ENCODE measurements at places on chromosomes 2 and 18.

- no peak for DNase-seq
These were observed 32.7 kb upstream of the SOCS6 start for GRCh38 chr18:70256184-70256583.

- DNase-seq, result no peak
These were observed 149.1 kb downstream of the RHBDD1 start for GRCh38 chr2:226984750-226985582.

- peak; percentile 5 for DNase-seq
These were observed 221.6 kb downstream of the NR4A2 start for GRCh38 chr2:156110890-156111289.

DNA sequence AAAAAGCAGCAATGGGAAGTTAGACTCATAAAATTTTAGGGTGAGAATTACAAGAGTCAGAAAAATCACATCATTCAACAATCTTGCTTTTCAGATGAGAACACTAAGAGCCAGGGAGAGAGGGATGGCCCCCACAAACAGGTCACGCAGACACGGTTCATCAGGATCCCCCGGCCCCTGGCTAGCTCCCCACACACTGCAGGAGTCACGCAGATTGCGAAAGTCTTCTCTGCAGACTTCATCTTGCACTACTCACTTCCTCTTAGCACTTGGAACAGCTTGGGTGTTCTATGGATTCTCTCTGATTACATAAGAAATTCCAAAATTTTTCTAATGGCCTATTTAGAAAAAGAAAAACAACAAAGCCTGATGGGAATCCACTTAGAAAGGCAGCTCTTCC is 21.6 kb upstream of the SULT1C2 start:
- no peak for DNase-seq

- no peak for DNase-seq
These were observed 10.7 kb downstream of the CYRIA start for GRCh38 chr2:16654833-16655444.

DNA sequence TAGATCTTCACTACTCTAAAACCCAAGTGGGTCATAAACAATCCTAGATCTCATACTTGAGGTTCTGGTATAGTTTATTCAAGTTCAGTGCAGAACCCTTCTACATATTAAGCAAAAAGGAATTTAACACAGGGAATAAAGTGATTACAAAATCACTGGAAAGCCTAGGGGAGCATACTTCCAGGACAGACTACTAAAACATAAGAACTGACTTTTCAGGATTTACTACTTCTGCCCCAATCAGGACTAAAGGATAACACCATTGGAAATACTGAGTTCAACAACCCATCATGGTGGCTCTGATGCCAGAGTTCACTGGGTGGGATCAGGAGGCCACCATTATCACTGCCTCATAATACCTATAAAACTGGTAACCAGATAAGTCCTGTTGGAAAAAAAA is 123.6 kb downstream of the DNAH7 start:
- DNase-seq, result no peak

GRCh38 chr2:213934560-213934959 is 476.3 kb upstream of the VWC2L start:
- no peak for DNase-seq

- DNase-seq, result no peak
These were observed 248.5 kb downstream of the TPGS2 start for GRCh38 chr18:36580266-36580665.

- DNase-seq, result no peak
These were observed 34.0 kb downstream of the ST6GAL2 start for GRCh38 chr2:106851881-106852501.

DNA sequence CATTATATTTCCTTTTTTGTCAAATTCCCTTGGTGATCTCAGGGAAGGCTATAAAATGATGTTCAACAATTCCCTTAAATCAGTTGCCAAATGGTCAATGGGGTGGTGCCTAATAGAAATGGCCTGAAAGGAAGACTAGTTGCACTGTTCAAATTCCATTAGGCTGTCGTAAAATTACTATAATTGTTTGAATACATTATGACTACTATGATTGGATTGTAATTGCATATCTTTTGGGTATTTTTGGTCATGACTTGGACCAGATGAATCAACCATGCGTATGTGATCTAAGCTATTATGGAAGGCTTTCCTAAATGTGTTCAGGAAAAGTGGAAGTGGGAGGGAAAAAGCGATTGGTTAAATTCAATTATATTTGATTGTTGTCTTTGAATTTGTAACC is 41.3 kb upstream of the KCNE4 start:
- DNase-seq, result no peak

DNA sequence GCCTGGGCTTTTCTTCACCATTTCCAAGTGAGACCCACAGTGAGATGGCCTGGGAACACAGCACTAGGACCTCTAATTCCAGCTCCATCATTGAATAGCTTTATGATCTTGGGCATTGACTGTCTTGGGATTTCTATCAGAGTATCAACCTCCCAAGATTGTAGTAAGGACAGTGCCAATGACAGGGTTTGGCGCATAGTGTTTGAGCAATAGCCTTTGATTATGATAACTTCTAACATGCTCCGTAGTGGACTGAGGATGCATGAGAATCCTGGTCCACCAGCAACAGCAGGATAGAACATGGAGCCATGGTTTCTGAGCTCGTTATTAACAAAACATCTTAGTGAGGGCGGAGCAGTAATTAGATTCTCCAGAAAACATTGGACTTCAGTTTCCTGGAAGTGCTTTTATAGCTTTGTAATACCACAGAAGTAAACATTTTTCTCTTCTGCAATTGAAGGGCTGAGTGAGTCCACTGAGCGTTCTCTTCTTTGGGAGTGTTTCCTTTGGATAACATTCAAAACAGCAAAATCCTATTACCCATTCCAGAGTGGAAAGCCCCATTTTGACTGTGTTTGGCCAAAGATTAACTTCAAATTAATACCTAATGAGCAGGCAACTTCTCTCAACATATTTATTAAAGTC is 63.7 kb downstream of the IL1R2 start:
- no peak for DNase-seq

DNA sequence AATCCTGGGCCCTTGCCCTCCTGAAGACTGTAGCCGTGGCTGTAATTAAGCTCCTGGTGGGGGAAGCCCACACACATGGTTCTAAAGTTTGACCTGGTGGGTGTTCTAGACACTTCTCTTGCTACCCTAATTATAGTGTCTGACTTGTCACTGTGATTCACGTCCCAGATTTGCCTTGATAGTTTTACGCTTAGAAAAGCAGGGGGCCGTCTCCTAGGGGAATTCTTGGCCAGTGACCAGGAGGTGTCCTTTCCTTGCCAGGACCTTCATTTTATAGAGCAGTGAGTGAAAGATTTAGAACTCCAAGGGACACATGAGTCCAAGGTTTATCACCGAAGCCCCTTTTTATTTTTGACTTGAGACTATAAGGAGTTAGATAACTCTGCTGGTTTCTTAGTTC is 9.0 kb downstream of the TMEM214 start:
- no peak for DNase-seq

- no peak for DNase-seq
These were observed 23.5 kb downstream of the KDM3A start for GRCh38 chr2:86464652-86465051.

DNA sequence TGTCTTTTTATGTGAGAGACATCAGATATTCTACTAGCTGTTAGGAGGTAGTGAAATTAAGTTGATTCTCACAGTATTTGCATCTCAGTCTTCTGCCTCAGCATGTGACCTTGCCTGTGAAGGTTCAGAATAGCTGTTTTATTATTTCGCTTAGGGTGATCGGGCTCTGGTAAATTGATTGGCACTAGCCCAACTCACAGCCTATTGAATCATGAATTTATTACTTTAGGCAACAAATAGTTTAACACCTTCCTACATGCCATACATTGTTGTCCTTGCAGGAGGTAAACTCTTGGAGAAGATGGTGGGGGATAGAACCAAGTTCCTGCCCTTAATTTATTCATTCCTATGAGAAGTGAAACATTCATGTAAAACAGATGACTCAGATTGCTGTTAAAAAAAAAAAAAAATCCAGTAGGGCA is 101.9 kb downstream of the GPD2 start:
- DNase-seq, result no peak

DNA sequence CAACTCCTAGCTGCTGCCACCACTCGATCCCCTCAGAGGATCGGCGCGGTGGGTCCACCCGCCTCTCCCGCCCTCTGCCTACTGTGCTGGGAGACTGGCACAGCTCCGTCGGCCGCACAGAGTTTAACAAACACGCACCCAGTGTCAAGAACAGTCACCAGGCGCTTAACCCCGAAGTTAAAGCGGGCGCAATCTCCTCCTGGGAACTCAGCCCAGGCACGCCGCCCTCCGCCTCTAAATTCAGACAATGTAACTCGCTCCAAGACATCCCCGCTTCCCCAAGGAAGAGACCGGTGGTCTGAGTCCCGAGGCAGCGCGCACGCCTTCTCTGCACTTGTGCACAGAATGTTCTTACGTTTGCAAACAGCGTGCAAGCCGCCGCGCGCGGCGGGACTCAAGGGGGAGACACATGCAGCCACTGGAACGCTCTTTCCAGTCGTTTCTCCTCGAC is 533 bp downstream of the CXCR4 start:
- no peak for DNase-seq

DNA sequence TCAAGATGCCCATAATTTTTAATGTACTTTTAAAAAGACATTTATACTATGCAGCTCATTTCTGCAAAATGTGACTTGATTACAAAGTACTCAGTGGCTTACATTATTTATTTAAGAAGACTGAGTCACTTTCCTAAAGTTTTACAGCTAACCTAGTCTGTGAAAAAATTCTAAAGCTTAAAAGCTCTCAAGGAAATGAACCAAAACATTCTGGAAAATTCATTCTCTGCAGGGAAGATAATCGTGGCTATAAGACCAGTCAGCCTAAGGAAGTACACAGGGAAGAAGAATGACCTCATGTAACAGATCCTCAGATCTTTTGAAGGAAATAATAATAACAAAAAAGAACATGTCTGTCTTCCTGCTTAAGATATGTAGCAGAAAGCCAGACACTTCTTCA is 232.1 kb upstream of the STK17B start:
- DNase-seq, result no peak

- no peak for DNase-seq
These were observed 44.2 kb downstream of the LNPK start for GRCh38 chr2:175957845-175958244.

- no peak for DNase-seq
These were observed 30.9 kb downstream of the LONRF2 start for GRCh38 chr2:100291152-100291970.

DNA sequence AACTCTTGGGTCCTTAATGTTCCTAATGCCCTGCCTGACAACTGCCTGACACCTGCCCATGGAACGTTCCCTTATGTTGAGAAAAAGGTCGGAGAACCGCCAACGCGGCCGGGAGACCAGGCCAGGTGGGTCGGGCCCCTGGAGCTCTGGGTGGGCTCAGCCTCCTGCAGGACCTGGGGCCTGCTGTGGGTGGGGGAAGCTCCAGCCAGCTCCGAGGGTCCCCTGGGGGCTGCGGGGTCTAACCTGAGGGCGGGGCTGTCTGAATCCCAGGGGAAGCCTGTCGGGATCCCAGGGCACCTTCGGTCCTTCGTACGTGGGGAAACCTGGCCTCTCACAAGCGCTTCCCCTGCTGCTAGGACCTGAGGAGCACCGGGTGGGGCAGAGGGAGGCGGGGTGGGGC is 296.0 kb downstream of the NDUFA10 start:
- no peak for DNase-seq

- DNase-seq, result no peak
These were observed 113.7 kb downstream of the OSR1 start for GRCh38 chr2:19244460-19245363.

GRCh38 chr2:221439761-221440479 is 132.2 kb downstream of the EPHA4 start:
- DNase-seq, result no peak

- DNase-seq, result no peak
These were observed 29.3 kb upstream of the CYP20A1 start for GRCh38 chr2:203209538-203209937.

- DNase-seq, result no peak
These were observed 451.4 kb downstream of the PID1 start for GRCh38 chr2:228819701-228820100.

DNA sequence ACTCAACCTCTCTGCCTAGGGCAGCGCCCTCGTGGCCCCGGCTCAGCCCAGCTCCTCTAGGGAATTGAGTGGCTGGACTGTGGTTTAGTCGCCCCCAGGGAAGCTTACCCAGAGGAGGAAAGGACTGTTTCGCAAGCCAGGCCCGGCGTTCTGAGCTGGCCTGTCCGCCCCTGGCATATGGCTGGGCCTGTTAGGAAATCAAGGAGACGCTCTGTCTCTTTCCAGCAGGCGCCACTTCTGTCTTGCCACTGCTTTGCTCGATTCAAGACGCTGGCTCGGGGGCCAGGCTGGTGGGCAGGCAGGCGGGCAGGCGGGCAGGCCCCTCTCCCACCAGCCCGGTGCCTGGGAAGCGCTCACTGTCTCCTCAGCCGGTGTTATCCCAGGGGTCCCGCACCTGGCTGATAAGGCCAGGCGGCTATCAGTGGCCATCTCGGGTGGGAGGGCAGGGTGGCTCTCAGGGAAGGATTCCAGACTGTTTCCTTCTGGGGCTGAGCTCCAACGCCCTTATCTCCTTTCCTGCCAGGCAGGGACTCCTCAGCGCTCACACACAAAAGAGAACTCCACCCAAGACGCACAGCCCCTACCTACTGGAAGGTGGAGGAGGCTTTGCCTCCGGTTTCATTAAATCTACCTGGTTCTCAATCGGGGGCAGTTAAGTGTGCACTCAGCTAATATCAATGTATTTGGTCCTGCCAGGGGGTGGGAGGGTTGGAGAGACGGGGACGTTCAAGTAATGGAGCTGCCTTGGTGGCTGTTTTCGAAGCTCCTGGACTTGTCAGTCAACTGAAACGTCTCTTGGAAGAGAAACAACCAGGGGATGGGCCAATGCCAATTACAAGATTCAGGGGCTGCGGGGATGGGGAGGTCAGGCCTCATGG is 109.1 kb downstream of the SMAD7 start:
- DNase-seq, result no peak

GRCh38 chr18:10391506-10391905 is 62.9 kb upstream of the APCDD1 start:
- no peak for DNase-seq

DNA sequence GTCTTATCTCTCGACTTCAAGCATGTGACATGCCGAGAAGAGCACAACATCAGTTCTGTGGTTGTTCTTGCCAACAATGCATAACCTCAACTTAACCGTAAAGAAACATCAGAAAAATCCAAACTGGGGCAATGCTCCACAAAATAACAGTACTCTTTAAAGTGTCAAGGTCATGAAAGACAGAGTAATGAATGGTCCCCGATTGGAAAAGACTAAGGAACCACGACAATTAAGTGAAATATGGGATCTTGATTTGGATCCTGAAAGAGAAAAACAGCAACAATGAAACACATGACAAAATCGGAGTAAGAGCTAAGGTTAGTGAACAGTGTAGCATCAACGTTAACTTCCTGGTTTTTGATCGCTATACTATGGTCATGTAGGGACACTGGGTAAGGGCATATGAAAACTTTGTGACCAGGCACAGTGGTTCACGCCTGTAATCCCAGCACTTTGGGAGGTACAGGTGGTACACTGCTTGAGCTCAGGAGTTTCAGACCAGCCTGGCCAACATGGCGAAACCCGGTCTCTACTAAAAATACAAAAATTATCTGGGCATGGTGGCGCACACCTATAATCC is 55.2 kb downstream of the UNC50 start:
- no peak for DNase-seq

- no peak for DNase-seq
These were observed 267.4 kb downstream of the MEIS1 start for GRCh38 chr2:66702301-66702700.
